D721Med (cell line): ENCODE measurements at places on chromosomes 4 and X.

GRCh38 chr4:55038176-55038890 is 87.1 kb downstream of the KDR start:
- DNase-seq, result no peak

DNA sequence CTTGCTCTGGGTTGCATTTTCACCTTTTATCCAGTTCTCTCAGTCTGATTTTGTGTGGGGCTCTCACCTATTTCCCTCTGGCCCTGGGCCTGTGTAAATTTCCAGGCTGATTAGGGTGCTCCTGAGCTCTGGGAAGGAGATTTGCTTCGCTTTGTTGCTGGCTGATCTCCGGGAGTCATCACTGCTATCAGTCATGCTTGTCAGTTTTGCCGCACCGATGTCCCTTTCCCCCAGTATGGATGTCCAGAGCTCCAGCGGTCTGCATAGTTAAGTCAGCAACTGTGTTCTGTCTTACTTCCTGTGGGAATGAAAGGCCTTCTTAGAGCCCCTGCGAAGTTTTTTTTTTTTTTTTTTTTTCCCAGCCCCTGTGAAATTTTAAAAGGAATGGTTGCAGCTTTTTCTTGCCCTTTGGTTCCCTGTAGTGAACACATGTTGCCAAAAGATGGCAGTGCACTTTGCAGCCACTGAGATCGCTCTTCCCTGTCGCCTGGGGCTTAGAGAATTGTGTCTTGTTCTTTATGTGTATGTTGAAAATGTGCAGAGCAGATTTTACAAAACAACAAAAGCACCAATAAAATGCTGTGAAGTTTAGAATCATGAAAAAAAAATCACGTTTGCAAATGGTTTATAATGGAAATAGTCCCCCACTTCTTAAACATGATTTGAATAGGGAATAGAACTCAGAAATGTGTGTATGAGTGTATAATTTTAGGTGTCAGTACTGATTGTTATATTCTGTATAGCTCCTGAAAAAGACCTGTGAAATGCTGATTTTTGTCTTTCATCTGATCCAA is 109.1 kb upstream of the SLC4A4 start:
- no peak for DNase-seq

DNA sequence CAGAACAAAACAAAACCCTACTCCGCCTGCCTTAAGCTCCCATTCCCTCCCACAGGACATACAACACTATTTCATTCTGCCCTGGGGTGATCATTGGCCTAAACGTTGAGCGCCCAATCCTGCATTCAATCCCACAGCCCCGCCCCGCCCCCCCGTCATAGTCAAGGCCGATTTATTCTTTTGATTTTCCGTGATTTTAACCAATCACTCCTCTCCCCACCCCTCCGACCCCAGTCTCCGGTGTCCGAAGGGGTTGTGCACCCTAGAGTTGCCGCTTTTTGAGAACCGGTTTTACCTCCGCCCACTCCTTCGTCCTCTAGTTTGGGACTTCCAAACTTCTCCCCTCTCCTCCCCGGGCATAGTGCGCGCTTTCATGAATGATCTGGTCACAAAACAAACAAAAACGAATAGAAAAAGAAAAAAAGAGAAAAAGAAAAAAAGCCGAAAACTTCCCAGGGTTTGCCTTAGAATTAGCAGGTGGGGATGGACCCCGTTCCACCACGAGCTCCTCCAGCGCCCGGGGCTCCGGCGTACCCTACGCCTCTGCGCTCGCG is 446 bp upstream of the UBE2A start:
- no peak for DNase-seq

GRCh38 chr4:88702782-88703181 is 5.2 kb upstream of the NAP1L5 start:
- DNase-seq, result no peak

GRCh38 chr4:67512501-67512900 is 32.8 kb downstream of the CENPC start:
- no peak for DNase-seq
